Renal cortical epithelial cell (primary cell): ENCODE measurements at places on chromosomes 2 and 18. TPM values are rescaled to one million over a fixed set of nuclear protein-coding genes. Genes with fewer than 3 reads are reported as not detected.

DNA sequence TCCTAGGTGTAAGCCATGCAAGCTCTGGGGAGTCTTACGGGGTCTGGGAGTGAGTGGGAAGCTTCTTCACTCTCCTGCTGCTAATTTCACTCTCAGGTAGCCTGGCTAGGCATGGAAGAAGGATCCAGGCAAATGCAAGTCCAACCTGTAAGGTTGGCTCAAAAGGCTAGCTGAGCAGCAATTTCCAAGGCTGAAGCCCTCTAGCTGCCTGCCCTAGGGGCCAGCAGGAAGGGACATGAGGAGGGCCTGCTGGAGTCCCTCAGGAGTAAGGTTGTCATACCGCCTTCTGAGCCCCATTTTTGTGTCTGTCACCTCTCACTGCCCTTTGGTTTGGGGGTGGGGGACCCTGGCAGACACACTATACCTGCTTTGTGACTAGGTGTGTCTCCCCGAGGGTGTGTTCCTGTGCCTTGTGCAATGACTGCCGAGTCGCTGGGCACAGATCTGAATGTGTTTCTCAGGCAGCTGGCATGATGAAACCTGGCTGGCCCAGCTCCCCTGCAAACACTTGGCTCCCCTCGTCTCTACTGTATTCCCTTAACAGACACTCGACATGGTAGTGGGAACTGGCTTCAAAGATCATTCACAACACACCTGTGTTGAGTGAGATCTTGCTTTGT, 123.9 kb upstream of the FAM136A start:
- DNase-seq: no peak

DNA sequence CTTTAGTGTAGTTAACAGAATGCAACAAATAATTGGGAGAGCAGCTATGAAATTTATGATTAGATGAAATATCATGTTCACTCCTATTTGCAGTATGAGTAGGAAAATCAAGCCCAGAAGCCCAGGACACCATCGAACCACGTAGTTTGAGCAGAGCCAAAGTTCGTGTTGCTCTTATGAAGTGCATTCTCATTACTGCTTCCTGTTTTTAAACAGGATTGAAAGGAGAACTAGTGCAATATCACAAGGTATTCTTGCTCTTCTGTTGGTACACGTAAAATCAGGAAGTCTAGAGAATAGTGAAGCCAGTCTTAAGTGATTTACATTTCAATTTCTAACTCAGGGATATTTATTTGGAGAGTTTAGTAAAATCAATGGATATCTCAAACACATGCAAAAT, 21.1 kb downstream of the ARHGAP15 start:
- no peak for DNase-seq

GRCh38 chr18:55838841-55839240, 250.8 kb upstream of the TCF4 start:
- DNase-seq: peak; percentile 55

GRCh38 chr2:60739156-60739555, 16.9 kb upstream of the PAPOLG start:
- DNase-seq: no peak

- peak; percentile 11 for DNase-seq
Measured at GRCh38 chr18:2641638-2642037, 13.9 kb upstream of the SMCHD1 start.

DNA sequence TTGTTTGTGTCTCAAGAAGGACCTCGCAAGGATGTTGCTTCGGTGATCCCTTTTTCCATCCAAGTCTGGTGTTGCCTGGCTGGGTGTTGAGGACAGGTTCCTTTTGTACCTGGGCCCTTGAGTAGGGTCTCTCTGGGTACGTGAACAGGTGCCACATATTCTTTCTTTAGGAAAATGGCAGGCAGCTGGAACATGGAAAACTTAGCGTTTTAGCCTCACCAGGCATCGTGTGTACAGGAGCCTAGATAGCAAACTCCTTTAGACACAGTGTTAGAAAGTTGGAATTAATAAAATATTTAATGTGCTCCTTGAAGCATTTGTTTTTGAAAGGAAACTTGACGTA, 54.3 kb upstream of the RBM44 start:
- DNase-seq: no peak

GRCh38 chr18:35974181-35974580, 1.7 kb downstream of the RMP24 start:
- no peak for DNase-seq

DNA sequence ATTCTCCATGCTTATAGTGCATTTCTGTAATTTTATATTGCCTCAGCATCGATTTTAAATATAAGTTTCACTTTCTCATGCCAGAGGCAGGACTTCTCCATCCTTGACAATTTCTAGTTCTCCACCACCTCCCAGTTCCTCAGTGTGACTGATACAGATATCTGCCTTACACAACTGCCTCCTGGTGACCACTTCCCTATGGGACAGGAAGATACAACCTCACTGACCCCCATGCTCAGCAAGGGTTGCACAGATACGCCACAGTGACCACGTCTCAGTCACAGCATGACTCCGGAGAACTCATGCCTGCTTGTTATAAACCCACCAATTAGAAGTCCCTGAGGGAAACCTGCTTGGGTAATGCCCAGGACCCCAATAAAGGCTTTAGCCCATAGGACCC, 284.0 kb upstream of the MC4R start:
- DNase-seq: no peak

DNA sequence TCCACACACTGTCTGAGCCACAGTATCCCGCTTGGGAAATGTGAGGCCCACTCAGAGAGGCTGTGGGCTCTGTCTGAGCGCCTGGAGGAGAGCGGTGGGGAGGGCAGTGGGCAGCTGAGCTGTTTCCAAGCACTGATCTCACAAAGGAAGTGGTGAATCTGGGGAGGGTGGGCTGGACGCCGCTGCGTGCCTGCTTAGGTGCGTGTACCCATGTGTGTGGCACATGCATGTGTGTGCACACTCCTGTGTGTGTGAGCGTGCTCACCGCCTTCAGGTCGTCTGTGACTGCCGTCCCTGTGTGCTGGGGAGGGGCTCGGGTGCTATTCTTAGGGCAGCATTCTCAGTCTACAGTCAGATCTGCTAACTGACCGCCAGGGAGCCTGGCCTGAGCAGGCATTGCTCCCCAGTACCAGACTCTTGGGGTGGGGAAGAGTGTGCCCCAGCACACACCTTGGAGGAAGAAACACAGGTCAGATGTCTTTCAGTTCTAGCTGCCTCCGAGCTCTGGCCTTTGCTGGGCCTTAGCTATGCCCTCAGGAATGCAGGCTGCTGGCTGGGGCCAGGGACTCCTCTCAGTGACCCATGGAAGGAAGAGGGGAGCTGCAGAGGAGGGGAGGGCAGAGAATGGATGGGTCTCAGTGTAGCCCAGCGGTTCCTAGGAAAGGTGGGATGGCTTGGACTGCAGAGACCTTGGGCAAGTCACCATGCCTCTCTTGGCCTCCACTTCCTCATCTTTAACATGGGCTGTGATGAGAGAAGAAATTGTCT, 31.4 kb downstream of the KCNIP3 start:
- peak; percentile 32 for DNase-seq

DNA sequence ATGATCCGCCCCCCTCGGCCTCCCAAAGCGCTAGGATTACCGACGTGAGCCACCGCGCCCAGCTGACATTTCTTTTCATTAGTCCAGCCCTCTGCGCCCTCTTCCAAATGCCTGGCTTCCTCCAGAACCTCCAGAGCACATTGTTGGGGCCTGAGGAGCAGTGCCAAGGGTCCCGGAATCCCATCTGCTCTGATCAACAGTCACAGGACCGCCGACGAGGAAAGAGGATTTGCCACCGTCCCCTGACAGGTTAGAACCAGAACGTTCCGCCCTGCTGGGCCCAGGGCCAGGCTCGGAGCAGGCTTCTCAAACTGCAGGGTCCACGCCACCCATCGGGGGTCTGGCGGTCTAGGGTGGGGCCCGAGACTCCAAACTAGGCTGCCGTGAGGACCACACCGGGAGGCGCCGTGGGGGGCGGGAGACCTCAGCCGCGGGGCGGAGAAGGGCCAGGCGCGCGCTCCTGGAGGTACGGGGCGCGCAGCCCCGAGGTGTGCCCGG, 36.9 kb upstream of the ITM2C start:
- DNase-seq: no peak

- no peak for DNase-seq
Measured at GRCh38 chr18:24198461-24198860, 59.6 kb downstream of the CABYR start.

GRCh38 chr18:76850112-76850511, 27.8 kb downstream of the ZNF236 start:
- no peak for DNase-seq

DNA sequence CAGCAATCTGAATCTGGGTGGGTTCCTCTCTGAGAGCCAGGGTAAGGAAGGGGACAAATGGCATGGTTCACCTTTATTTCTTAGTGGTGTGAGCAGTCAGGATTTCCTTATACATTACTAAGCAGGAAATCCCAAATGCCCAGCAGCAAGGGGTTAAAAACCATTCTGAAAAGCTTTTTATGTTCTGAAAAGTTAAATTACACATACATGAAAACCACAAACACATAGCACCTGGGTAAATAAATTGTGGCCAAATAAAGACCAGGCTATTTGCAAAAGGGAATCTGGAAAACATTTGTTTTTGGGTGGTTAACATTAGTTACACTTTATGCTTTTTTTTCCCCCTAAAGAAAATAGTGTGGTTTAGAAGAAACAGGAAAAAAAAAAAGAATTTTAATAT, 156.1 kb downstream of the AGPS start:
- no peak for DNase-seq

DNA sequence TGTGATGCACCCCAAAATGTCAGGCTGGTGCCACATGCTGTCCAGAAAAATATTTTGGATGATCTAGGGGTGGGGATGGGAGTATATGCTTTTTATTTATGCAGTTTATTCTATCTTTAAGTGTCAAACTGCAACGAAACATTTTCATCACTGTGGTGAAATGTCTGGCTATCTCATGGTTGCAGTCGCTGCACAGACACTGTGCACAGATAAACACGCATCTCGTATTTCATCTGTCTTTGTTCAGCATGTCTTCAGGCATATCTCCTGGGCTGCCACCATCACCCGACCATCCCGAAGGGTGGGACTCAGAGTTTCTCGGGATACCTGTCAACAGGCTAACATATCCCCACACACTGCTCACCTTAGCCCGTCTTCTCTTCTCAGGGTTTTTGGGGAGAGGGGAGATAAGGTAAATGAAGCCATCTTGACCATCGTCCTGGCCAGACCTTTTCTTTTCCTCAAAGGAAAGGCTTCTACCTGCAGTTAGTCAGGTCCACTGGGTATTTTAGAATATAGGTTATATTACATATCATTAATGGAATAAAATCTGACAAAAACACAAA, 80.7 kb upstream of the NABP1 start:
- DNase-seq: no peak

GRCh38 chr2:54428108-54428831, 27.9 kb upstream of the SPTBN1 start:
- DNase-seq: peak; percentile 16

GRCh38 chr2:189298481-189298880, 118.9 kb upstream of the COL5A2 start:
- no peak for DNase-seq

- DNase-seq: peak; percentile 45
Measured at GRCh38 chr2:75528221-75528977, 32.3 kb downstream of the EVA1A start.

DNA sequence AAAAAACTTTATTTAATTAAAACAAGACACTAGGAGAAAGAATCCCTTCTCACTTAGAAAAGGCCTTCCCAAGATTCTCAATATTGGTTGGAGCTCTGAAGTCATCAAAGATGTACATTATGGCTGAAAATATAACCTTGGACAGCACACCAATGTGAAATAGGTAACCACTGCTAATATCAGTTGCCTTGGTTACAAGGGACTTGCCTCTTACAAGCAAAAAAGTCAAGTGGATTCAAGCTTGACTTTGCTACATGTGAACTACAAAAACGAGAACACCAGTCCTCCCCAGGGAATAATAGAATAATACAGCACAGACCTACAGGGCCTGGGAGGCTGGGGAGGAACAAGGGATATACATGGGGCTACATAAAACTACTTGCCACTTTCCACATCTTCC, 46.1 kb downstream of the NABP1 start:
- DNase-seq: no peak

DNA sequence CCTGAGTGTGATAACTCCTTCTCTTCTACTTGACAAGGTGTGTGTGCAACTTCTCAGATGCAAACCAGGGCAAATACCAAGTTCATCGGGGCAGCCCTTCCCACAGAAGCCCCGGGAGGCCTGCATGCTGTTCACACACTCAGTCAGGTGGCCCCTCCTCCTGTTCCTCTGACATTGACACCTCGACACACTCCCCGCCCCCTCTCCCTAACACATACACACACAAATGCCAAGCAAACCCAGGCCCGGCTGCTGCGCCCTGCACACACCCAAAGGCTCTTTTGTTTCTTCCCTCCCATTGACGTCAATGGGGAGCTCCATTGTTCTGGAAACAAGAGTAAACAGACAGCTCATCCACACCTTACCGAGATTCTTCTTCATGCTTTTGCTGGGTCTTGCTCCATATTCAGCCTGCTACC, 1.7 kb upstream of the PER2 start:
- DNase-seq: peak; percentile 80

The CCDC74B gene
- 0.87 and 7.2 TPM in 2 replicates for total RNA-seq

The FSHR gene
- total RNA-seq: 0.05 TPM in 1 of 2 replicates, not detected in the other

The ST8SIA3 gene
- total RNA-seq: not detected in 2 replicates

The CRYGC gene
- not detected in 2 replicates for total RNA-seq

The INHA gene
- 0.70 TPM in 1 of 2 replicates, not detected in the other for total RNA-seq

The CRYGD gene
- total RNA-seq: not detected in 2 replicates

The VIT gene
- 0.15 and 0.52 TPM in 2 replicates for total RNA-seq

The CLHC1 gene
- 1.9 and 22.3 TPM in 2 replicates for total RNA-seq

The UGT1A4 gene
- 1.2 and 3.8 TPM in 2 replicates for total RNA-seq

The DES gene
- total RNA-seq: 0.30 and 0.69 TPM in 2 replicates

The ABCG8 gene
- not detected in 2 replicates for total RNA-seq

The MC2R gene
- not detected in 2 replicates for total RNA-seq

The MAL gene
- total RNA-seq: 255 and 504 TPM in 2 replicates

The ACTG2 gene
- 0.15 TPM in 1 of 2 replicates, not detected in the other for total RNA-seq

The ICOS gene
- not detected in 2 replicates for total RNA-seq

The D2HGDH gene
- total RNA-seq: 12.5 and 22.4 TPM in 2 replicates

The DCC gene
- not detected in 2 replicates for total RNA-seq

The SLC23A3 gene
- 1.0 and 1.6 TPM in 2 replicates for total RNA-seq

The SLC25A12 gene
- 17.3 and 17.9 TPM in 2 replicates for total RNA-seq

The CD28 gene
- not detected in 2 replicates for total RNA-seq
